ENCODE measurements at places on chromosomes 3 and 15. TPM values are rescaled to one million over a fixed set of nuclear protein-coding genes. Genes with fewer than 3 reads are reported as not detected.

Gene ILDR1
- not detected for total RNA-seq

Gene SNTN
- total RNA-seq: not detected

Gene BCL2A1
- total RNA-seq: not detected

Gene ZNF620
- 2.5 TPM for total RNA-seq

Gene DUOXA1
- 0.52 TPM for total RNA-seq

Gene FGF7
- 67.8 TPM for total RNA-seq

Gene GYG1
- total RNA-seq: 177 TPM

Gene SCAMP5
- 4.8 TPM for total RNA-seq

Gene TRIM42
- total RNA-seq: not detected

Gene SOX14
- total RNA-seq: not detected

DNA sequence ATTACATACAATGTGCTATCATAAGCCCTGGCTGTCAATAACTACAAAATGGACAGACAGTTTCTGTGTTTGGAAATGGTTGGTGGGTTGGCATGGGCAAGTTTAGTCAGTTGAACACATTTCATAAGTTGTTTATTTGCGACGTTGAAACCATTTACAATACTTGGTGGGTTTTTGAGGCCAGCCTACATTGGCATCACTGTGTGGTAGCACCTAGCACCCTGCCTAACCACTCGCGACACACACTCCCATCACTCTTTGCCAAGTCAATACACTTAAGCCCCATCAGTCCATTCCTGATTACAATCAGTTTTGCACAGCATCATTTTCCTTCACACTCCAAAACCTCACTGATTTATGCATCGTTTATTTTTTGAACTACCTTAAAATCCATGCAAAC, 13.8 kb downstream of the PROK2 start:
- DNase-seq: peak; percentile 60

GRCh38 chr15:95044745-95045417, 813.5 kb downstream of the MCTP2 start:
- no peak for DNase-seq

DNA sequence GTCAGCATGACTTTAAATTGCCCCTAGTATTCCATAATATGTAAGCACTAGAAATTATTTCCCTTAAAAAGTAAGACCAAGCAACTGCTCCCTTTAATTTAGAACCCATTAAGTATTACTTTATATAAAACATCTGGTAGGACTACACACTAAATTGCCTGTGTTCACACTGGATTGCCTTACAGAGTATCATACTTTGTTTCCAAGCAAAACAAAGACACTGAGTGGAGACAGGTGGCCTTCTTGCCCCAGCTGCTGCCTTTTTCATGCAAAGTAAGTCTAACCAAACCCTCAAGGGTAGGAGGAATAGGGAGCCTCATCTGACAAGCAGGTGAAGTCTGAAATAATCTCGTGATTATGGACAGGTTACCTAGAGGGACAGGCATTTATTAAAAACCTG, 87.3 kb downstream of the PEX5L start:
- no peak for DNase-seq

DNA sequence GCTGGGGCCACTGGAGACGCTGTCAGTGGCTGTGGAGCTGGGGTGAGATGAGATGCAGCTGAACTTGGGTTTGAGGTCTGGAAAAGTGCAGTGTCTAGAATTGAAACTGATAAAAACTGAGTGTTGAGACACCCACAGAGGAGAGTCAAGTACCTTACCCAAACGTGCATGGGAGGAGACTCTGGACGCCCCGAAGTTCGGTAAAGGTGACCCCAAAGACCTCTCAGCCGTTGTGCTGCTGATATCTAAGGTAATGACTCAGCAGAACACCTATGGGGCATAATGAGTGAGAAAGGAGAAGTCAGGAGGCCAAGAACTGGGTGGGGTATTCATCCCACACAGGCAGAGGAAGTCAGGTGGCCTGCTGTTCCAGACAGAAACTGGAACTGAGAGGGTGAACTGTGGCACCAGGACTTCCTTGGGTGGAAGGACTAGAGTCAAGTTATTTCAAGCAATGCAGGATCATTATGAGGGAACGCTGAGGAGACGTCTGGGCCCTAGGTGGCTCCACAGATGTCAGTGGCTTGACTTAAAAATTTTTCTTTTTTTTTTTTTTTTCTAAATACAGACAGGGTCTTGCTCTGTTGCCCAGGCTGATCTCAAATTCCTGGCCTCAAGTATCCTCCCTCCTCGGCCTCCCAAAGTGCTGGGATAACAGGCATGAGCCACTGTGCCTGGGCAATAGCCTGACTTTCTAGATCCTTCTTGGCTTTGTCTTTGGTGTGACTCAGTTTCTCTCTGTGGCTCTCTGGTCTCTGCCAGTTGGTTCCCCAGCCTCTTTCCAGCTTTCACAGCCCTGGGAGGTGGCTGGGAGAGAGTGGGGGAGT, 67.6 kb upstream of the GCNT3 start:
- no peak for DNase-seq

DNA sequence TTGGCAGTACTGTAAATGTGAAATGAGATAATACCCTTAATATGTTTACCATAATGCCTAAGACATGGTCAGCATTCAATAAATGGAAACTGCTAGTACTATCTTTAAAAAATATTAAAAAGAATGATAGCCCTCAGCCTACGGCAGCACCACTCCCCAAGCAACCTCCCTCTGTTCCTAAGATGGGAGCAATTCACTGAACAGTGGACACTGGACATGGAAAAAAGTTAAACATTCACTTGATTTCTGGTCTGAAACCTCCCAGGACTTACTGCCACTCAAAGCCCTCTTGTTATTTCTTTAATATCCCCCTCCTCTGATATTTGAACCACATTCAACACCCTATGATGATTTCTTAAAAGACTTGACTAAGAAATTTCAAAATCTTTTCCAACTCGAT, 27.0 kb downstream of the NEK4 start:
- DNase-seq: no peak

- no peak for DNase-seq
These were observed 236.1 kb downstream of the RORA start for GRCh38 chr15:60993008-60993407.

GRCh38 chr15:56353119-56353518, 12.1 kb upstream of the TEX9 start:
- DNase-seq: no peak

GRCh38 chr15:89822951-89823711, 8.5 kb upstream of the ANPEP start:
- DNase-seq: no peak

DNA sequence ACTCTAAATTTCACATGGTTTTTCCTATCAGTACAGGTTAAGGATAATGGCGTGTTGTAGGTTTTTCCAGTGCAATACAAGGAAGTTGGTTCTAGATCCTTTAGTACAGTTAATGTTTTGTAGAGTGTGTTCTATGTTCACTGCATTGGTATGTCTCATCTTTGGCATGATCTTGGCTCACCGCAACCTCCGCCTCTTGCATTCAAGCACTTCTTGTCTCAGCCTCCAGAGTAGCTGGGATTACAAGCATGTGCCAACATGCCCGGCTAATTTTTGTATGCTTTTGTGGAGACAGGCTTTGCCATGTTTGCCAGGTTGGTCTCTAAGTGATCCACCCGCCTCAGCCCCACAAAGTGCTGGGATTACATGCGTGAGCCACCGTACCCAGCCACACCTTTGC, 30.4 kb downstream of the SNRPN start:
- DNase-seq: no peak

DNA sequence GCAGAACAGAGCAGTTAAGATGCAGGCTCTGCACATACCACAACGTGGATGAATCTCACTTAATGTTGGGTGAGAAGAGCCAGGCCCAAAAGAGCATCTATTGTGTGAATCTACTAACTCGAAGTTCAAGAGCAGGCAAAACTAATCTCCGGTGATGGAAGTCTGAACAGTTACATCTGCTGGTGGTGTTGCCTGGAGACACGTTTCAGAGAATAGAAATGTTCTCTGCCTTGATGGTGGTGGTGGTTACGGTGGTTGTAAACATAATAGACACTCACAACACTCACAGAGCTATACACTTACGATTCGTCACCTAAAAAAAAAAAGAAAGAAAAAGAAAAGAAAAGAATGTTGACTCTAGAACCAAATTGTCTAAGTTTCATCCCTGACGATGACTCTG, 86.8 kb downstream of the LIPC start:
- no peak for DNase-seq

- no peak for DNase-seq
These were observed 242.7 kb upstream of the TTC14 start for GRCh38 chr3:180359061-180359952.

GRCh38 chr3:29720665-29721064, 439.8 kb downstream of the RBMS3 start:
- no peak for DNase-seq

DNA sequence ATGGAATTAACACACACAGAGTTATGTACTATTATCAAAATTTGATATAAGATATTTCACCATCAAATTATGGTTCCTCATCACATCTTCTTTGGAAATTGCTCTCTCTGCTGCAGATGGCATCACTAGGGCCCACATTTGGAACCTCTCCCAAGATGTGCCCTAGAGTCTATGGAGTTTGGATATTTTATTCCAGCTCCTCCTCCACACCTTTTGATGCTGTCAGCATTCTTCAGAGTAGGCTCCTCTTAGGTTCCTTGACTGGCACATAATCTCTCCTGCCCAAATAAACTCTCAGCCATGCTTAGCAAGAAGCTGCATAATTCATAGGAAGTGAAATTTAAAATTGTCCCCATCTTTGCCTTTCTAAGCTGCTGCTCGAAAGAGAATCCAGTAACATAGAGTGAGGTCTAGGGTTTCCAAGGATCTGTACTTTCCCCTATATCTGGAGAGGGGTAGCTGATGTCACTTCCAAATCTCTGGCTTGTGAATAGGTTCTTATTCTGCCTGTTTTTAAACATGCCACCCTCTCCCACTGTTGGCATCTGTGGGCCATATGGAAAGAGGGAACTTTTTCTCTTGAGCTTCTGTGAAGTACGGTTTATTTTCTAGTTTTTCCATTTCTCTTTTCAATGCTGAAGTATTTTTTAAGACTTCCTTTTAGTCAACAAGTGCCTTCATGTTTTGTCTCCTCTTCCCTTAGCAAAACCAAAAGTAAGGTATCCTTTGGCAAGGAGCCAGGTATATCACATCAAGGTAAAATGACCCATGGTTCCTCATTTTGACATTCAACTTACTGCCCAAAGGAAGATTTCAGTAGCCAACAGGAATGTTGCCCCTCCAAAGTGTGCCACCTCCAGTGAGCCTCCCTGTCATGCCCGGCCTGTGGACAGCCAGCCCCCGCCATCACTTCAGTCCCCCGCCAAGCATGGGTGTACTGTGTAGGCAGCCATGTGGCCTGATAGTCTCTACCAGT, 75.3 kb upstream of the C2CD4B start:
- DNase-seq: no peak

GRCh38 chr3:38454884-38455638, 1.4 kb downstream of the ACVR2B start:
- DNase-seq: no peak

DNA sequence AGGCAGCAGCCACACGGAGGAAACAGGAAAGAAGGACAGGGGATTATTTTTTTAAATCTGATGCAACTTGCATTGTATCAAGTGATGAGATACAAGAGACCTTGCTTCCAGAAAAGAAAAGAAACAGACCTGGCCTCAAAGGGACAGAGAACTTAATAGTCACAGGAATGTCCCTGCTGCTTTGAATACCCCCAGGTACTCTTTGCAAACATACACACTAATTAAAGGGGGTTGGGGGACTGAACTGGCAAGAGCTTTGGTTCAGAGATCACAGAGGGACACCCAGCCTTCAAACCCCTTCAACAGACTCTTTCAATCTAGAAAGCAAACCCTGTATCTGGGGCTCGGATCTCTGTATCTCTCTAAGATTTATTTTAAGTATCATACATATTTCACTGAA, 18.0 kb downstream of the TNIK start:
- DNase-seq: no peak

DNA sequence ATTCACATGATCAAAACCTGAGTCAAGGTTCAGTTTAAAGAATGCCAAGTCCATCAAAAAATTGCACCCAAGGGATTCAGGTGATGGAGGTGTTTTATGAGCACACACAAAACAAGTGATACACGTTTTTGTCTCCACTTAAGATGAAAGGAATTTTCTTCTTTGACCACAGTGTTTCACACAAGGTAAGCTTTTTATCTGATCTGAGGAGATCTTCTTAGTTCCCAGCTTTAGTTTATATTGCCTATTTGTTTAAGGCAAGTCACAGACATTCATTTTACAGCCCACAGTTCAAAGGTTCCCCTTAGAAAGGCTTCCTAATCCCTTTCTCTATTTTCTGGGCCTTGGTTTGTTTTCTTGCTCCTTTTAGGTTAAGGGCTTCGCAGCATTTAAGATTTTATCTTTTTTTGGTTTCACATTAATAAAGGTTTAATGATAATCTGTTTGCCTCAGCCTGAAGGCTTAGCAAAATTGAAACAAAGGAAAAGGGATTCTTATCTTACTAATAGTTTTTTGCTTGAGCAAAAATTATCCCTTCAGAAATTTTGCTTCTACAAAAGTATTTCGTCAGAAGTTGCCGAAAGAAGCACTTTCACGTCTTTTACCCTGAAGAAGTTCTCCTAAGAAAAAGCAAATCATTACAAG, 420.5 kb upstream of the NAALADL2 start:
- no peak for DNase-seq

- DNase-seq: no peak
These were observed 25.5 kb upstream of the TAFA4 start for GRCh38 chr3:68957895-68958294.

Data from esophagus muscularis mucosa (tissue), 4 donors.